NAMALWA (cell line): ENCODE measurements at places on chromosomes 12 and 14.
A peak's percentile ranks its signal among the peaks of the same experiment; 100 is the strongest.

- DNase-seq: no peak
Observed at GRCh38 chr14:69137843-69138535, 14.9 kb downstream of the DCAF5 start.

- no peak for DNase-seq
Observed at GRCh38 chr12:88982694-88983093, 369.6 kb downstream of the DUSP6 start.

DNA sequence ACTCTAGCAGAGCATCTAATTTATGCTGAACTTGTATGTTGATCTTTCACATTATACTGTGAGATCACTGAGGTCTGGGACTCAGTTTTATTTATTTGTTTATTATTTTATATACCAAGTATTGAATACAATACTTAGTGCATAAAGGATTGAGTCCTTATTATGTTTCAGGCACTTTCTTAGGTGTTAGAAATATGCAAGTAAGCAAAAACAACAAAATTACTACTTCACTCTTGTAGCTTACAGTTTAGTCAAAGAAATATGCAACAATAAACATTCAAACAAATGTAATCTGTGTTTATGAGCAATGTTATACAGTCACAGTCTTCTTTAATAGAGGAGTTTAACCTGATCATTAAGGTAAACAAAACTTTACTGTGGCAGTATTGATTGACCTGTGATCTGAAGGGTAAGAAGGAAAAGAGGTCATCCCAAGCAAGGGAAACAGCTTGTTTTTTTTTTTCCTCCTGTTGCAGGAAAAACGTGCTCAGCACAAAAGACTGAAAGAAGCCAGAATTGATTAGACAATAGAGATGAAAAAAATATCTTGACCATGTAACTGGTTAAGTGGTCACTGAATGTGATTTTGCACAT, 990.7 kb downstream of the TRHDE start:
- no peak for DNase-seq

DNA sequence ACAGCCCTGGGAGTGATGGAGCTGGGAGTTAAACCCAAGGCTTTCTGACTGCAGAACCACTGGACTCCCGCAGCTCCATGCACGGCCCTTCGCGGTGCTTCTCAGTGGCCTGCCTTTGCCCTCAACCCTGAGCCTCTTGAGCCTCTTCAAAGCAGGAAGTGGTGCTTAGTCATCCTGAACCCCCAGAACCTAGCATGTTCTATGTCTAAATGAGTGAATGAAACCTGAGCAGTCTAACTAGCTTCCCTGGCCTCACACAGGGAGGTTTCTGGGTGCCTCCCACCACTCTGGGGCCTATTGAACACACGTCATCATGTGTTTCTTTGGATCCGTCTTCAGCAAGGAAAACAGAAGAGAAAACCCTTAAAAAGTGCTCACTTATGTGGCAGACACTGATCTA, 117.9 kb upstream of the SFSWAP start:
- DNase-seq: no peak

GRCh38 chr12:76259106-76259505, 89.1 kb downstream of the BBS10 start:
- DNase-seq: no peak

DNA sequence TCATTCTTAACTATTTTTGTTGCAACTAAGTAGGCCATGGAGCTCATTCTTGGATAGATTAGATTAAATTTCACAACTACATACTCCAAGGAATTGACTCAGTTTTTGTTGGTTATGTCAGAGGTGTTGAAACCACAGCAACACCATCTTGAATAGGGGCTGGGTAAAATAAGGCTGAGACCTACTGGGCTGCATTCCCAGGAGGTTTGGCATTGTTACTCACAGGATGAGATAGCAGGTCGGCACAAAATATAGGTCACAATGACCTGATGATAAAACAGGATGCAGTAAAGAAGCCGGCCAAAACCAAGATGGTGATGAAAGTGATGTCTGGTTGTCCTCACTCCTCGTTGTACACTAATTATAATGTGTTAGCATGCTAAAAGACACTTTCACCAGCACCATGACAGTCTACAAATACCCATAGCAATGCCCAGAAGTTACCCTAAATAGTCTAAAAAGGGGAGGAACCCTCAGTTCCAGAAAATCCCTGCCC, 20.9 kb downstream of the DMAC2L start:
- DNase-seq: no peak

DNA sequence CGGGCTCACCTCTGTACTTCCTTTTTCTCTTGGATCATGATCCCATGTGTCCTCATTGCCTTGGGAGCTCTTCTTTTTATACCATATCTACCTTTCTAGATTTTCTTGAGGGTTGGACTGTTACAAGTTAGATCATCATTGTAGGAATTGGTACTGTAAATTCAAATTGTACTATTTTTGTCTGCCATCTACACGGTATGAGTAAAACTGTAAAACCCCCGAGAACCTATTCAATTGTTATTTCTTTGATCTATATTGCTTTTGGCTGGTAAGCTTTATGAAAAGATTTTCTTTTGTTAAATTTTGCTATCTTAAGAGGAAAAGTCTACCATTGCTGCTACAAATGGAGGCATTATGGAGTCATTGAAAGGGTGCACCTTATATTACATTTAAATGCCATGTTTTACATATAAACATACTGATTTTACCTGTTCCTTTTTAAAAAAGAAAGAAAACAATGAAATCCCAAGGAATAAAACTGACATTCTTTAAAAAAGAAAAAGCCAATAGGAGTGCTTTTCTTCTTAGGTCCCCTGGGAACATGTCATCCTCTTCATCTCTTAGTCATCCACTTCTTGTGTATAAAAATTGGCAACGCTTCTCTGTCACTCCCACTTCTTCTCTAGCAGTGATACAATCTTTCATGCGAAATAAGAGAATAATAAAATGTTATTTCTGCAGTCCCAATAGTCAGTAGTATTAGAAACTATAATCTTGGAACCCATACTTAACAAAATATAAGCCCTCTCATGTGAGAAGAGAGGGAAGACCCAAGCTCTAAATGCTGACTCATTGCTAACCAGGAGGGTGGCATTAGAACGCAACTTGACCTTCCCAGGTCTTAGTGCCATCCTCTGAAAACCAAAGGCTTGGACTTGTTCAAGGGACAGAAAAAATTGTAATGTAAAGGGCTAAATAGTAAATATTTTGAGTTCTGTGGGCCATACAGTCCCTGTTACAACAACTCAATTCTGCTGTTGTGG, 20.4 kb downstream of the RGS6 start:
- DNase-seq: no peak

DNA sequence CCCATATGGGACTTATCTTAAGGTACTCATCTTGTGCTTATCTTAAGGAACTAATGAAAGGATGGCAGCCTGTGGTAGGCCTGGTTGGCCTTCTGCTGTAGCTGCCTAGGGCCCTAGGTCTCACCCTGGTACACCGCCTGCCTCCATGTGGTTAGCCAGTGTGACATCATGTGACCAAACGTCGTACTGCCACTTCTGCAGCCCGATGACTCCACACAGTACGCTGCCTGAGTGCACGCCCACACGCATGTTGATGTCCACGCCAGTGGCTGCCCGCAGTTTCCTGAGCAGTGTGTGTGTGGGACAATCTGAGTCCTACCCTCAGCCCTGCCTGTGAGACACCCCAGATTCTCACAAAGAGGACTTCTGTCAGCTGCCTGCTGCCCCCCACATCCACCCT, 5.1 kb downstream of the ADCY4 start:
- no peak for DNase-seq

- no peak for DNase-seq
Observed at GRCh38 chr12:94150240-94151121, 2.1 kb downstream of the PLXNC1 start.

GRCh38 chr12:100789146-100789545, 5.4 kb upstream of the ANO4 start:
- DNase-seq: no peak

- no peak for DNase-seq
Observed at GRCh38 chr14:53391156-53391555, 238.0 kb upstream of the DDHD1 start.

DNA sequence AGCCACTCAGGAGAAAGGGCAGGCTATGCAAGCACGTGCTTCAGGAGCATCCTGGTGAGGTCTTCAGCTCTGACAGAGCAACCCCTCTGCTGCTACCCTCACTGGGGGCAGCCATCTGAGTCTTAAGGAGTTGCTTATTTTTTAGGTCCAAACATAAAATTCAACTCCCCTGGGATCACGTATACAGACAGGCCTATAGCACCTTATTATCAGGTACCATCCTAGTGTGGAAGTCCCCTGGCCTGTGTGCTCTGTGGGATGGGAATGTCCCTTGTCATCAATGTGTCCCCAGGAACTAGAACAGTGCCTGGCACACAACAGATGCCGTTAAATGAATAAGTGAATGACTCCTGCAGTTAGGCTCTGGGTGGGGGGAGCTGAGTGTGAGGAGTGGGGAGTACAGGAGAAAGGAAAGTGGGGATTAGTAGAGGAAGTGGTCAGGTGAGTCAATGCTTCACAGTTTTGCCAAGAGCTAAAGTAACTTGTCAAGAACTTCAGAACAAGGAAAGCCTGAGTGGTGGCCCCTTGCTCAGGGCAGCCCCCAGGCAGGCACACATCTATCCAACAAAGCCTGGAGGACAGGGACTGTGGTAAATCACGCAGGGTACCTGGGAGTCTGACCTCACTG, 33.5 kb downstream of the DAD1 start:
- peak; percentile 46 for DNase-seq

- no peak for DNase-seq
Observed at GRCh38 chr12:77878901-77879300, 48.2 kb downstream of the NAV3 start.

- no peak for DNase-seq
Observed at GRCh38 chr14:95765051-95765450, 51.1 kb upstream of the TCL1A start.

DNA sequence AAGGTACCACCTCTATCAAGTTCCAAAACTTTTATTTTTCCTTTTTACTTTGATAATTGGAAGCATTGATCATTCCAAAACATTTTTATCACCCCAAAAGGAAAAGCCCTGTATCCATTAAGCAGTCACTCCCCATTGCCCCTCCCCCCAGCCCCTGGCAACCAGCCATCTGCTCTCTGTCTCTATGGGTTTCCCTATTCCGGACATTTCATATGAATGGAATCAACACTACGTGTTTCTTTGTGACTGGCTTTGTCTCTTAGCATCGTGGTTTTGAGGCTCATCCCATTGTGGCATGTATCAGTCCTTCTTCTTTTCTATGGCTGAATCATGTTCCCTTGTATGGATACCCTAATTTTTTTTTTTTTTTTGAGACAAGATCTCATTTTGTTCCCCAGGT, 18.0 kb upstream of the PHETA1 start:
- no peak for DNase-seq

- DNase-seq: peak; percentile 49
Observed at GRCh38 chr14:91229743-91230200, 14.7 kb downstream of the GPR68 start.

GRCh38 chr14:74014299-74014698, 4.8 kb downstream of the ENTPD5 start:
- no peak for DNase-seq

DNA sequence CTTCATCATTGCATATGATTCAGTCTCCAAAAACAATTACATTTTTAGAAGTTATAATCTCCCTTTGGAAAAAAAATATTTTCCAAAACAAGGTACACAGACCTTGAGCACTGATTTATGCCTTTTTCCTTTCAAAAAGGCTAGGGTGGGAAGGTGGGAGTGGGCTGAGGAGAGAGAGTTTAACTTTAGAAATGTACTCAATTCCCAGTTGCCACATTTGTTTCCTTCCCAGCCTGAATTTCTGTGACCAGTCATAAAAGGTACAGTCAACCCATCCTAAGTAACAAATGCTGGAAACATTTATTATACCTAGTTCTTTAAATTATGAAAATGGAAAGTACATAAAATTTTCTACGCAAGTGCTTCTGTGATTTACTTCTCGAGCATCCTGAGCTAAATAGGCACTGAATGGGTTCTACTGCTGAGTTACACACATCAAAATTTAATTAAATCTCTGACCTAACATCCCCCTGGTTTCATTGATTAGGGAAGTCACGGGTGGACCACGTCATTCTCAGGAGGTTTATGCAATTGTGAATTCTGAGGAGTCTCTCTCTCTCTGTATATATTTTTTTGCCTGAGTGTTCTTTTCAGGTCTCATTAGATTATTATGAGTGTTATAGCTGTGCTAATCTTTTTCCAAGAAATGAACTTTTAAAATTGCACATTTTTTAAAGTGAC, 371.8 kb downstream of the BTG1 start:
- DNase-seq: no peak

GRCh38 chr12:645563-646071, 17.6 kb downstream of the NINJ2 start:
- no peak for DNase-seq

DNA sequence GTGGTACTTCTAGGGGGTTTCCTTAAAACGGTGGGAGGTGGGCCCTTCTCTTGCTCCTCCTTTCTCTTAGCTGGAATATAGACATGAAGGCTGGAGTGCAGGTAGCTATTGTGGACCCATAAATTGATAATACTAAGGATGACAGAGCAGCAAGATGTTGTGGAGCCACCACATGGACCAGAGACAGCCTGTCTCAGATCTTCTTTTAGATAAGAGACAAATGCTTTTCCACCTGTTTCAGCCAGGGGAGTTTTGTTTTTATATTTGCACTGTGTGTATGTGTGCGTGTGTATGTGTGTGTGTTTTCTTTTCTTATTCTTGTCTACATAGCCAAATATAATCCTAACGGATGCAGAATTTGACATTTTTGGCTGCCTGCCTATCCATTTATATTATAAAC, 62.9 kb upstream of the HIF1A start:
- DNase-seq: no peak

DNA sequence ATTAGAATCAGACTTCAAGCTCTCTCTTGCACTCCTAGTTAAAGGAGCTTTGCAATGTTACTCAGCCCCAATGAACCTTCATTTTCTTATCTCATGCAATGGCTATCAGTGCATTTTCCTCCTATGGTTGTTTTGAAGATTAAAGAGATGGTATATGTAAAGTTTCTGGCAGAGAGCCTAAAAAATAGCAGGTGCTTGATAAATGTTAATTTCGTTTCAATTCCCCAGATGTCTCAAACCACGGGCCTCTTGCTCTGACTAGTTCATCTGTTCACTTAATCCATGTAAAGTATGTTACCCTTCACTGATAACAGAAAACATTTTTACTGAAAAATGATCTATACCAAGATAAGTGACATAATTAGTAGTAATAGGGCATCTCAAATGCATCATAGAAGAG, 735.4 kb upstream of the USP15 start:
- peak; percentile 84 for DNase-seq

DNA sequence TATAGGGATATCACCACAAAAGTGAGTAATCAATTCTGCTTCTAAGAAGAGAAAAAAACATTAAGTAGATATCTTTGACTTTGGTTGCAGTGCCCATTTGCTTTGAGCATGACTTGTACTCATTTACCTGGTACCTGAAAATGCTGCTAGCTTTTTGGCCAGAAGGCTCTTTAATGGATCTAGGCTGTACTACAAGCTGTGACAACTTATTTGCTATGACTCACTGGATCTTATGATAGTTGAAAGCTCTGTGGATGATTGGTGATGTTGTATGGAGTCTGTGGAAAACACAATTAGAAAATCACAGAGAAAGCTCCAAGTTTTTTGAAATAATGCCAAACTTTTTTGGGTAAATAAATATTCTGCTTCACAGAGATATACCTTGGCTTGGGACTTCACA, 960.9 kb upstream of the FBXO33 start:
- no peak for DNase-seq
